Fibroblast of skin of right quadriceps (primary cell): ENCODE measurements at places on chromosomes 3 and 15.

- DNase-seq: no peak
Observed at GRCh38 chr15:66138892-66139590, 114.5 kb downstream of the MEGF11 start.

- DNase-seq: no peak
Observed at GRCh38 chr3:62027796-62028195, 345.6 kb downstream of the FEZF2 start.

DNA sequence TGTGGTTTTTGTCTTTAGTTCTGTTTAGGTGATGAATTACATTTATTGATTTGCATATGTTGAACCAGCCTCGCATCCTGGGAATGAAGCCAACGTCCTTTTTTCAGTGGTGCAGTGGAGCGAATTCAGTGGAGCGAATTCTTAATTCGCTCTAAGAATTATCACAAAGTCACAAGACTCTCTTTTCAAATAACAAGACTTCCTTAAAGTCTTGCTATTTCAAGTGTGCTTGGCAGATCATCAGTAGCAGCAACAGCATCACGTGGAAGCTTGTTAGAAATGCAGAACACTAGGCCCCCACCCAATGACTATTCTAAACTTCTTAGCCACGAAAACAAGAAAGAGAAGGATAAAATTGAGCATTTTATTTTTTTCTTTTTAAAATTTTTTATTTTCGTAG, 58.1 kb upstream of the CD200R1L start:
- DNase-seq: no peak

DNA sequence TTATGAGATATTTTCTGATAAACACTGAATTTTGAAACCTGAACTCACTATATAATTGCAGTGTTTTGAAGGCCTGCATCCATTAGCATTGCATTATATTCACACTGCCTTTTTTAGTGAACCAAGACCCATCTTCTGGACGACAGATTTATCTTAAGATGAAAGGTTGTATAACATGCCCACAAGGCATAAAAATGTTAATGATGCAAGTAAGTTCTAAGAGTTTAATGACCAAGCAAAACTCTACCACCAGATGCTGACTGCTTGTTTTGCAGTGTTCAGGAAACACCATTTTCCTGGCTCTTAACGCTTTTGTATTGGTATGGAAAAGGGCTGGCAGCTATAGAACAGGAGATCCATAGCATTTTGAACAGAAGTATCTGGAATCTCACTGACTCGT, 46.1 kb downstream of the USP50 start:
- DNase-seq: no peak

DNA sequence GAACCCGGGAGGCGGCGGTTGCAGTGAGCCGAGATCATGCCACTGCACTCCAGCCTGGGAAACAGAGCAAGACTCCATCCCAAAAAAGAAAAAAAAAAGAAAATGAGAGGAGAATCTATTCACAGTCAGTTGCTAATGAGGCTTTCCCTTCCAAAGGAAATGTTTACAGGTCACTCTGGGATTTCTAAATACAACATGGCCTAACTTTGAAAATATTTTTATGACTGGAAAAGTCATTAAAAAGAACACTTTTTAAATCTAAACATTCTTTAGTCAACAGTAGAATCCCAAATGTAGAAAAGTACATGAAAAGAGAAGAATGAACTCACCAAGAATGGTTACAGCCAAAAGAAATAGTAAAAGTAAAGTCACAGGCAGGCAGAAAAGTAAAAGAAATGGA, 78.6 kb downstream of the PLD1 start:
- DNase-seq: no peak

GRCh38 chr3:99503350-99503749, 135.0 kb upstream of the COL8A1 start:
- peak; percentile 32 for DNase-seq

- no peak for DNase-seq
Observed at GRCh38 chr3:133935843-133936769, 40.4 kb upstream of the RAB6B start.

DNA sequence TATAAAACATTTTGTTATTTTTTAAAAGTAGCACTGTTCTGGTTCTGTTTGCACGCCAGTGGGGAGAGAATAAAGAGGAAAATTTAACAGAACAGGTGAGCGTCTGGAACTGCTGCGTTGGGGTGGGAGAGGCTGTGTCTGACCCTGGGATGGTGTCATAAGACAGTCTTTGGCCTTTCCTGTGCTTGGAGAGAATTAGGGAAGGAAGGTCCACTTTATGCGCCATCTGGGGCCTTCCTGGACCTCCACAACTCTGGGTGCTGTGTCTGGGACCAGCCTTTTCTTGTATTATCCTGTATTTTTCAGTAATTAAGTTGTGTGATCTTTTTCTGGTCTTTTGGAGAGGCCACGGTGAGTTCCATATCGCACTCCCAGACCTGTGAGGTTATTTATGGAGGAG, 3.3 kb downstream of the FAM43A start:
- DNase-seq: no peak

GRCh38 chr15:53128652-53129051, 338.5 kb upstream of the ONECUT1 start:
- no peak for DNase-seq

GRCh38 chr3:129528589-129529100, at the start of gene RHO:
Gene RHO, plus strand, starts transcription at chr3:129528639. Its CDS starts 95 bp downstream, at chr3:129528734.
- DNase-seq: no peak

- no peak for DNase-seq
Observed at GRCh38 chr15:58595516-58596263, 153.8 kb downstream of the ADAM10 start.

DNA sequence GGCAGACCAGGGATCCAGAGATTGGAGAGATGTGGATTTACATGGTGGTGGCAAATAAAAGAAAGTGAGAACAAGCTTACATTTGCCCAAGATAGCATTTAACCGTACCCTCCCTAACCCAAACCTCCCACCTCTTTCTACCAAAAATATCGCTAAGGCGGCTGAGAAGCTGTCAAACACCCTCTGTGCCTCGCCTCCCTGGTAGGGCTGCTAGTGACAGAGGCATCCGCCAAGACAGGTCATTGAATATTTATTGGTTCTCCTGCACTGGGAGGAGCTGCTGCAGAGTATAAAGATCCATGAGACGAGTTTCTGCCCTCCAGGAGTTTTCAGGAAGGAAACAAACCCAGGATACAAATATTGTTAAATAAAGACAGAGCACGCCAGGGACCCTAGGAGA, 107.3 kb upstream of the TMC3 start:
- DNase-seq: no peak

DNA sequence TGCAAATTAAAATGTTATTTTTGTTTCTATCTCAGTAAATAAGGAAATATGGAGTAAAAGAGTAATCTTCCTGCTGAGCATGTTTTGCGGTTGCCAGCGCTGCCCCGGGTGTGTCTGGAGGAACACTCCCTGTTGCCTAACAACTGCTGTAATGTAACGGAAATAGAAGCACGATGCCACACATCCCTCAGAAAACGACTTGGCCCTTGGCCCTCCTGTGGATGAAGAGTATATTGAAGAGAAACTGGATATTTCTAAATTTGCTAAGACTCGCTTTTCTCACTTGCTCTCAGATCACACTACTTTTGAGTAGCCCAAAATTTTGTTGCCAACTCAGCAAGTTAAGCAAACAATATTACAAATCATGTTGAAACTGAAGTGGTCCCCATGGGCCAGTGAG, 18.9 kb downstream of the CX3CR1 start:
- DNase-seq: peak; percentile 86

DNA sequence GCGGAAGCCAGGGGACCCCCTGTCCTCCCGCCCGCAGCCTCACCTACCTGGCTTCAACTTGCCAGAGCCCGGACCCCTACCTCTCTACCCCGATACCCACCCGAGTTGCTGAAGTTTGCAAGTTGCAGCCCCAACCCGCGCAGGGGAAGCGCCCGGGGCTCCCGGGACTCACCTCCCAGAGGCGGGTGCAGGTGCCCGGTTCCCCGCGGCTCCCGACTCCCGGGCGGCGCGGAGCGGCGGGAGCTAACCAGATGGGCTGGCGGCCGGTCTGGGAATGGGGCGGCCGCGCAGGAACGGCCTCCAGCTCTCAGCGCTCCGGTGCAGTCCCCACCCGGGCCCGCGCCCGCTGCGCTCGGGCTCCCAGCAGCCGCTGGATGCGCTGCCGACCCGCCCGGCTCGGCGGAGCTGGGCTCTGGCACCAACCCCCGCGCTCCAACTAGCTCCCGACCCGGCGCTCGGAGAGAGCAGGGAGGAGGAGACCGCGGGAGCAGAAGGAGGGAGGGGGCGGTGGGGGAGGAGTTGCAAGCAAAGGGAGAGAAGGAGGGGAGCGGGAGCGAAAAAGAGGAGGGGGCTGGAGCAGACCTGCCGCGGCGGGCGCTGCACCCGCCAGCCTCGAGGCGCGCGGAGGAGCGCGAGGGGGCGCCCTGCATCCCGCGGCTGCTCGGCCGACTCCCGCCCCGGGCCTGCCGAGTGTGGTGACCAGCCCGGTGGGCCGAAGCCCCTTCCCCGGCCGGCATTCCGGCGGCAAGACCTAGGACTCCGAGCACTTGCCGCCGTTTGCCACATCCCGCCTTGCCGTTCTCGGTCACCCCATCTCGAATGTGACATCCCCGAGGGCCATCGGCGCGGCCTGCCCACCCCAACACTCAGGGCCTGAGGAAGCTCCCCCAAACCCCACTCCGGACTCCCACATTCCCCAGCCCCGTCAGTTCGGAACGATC, at the start of gene SEMA5B:
SEMA5B (minus strand) TSS at position 472 of the 941 bp plus-strand sequence. CDS start 66,500 bp downstream, outside the sequence.
- DNase-seq: no peak

GRCh38 chr15:41631880-41632470, 28.2 kb upstream of the MGA start:
- no peak for DNase-seq

DNA sequence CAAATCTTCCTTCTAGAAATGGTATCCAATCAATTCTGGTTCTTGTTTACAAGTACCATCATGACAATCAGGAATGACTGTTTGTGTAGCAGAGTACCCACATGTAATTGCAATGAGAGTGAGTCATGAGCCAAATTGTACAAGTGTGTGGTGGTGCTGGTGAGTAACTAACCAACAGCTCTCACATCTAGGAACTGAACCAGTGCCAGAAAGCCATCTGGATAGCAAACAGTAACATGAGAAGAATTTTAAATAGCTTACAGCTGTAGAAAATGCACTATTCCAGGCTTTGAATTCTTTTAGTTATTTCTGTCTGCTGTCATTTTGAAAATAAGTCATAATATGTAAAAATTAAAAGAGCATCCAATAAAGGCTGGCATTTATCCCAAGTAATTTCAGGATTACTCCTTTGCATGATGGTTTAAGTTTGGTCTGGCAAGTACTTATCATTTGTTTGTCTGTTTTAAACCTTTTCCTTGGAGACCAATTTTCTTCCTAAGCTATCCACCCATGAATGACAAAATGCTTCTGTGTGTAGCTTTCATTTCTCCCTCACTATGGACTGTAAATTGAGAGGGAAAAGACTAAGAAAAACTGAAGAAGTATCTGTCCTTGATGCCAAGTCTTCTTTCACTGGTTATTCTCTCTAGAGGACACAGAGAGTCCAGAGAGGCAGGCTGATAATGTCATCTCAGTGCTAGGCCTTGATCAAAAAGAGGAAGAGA, 60.0 kb downstream of the PIK3CB start:
- peak; percentile 99 for DNase-seq

GRCh38 chr3:130688697-130689470, 57.7 kb downstream of the PIK3R4 start:
- DNase-seq: peak; percentile 28
